ENCODE measurements at places on chromosomes 7 and 10.

GRCh38 chr7:45080958-45081669, 7.7 kb downstream of the NACAD start:
- no peak for DNase-seq

- DNase-seq = no peak
Observed at GRCh38 chr10:130425881-130426435, 289.8 kb downstream of the GLRX3 start.

GRCh38 chr10:44287408-44287807, 97.5 kb downstream of the CXCL12 start:
- DNase-seq = no peak

- DNase-seq = peak; percentile 77
Observed at GRCh38 chr10:62805231-62806099, 945 bp downstream of the ADO start.

DNA sequence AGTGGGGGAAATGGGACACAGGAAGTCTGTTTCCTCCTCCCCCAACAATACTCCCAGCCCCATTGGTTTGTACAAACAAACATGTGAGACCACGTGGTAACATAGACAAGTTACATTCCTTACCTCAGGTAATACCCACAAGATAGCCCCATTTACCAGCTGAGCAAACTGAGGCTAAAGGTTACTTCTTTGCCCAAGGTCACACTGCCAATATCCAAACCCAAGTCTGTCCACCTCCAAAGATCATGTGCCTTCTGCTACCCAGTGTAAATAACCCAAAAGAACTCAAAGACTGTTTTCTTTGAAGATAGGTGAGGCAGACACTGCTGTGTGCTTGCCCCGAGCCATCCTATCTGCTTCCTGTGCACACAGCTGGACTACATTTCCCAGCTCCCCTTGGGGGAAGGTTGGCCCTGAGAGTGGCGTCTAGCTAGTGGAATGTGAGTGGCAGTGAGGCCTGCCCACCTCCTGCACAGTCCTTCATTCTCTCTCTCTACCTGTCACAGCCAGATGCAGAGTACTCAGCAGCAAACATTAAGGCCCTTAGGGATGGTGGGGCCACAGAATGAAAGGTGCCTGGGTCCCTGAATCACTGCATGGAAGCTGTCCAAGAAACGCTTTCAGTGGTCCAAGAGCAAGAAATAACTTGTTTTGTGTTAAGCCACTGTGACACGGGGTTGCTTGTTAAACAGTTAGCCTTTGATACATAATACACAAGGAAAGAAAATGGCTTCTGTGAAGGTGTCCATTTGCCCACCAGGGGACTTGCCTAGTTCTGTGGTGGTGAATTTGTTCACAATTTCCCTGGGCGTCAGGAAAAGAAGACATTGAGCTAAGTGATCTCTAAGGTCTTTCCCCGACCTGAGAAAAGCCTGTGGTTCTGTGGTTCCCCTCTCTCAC, 257.7 kb upstream of the NFE2L3 start:
- no peak for DNase-seq

DNA sequence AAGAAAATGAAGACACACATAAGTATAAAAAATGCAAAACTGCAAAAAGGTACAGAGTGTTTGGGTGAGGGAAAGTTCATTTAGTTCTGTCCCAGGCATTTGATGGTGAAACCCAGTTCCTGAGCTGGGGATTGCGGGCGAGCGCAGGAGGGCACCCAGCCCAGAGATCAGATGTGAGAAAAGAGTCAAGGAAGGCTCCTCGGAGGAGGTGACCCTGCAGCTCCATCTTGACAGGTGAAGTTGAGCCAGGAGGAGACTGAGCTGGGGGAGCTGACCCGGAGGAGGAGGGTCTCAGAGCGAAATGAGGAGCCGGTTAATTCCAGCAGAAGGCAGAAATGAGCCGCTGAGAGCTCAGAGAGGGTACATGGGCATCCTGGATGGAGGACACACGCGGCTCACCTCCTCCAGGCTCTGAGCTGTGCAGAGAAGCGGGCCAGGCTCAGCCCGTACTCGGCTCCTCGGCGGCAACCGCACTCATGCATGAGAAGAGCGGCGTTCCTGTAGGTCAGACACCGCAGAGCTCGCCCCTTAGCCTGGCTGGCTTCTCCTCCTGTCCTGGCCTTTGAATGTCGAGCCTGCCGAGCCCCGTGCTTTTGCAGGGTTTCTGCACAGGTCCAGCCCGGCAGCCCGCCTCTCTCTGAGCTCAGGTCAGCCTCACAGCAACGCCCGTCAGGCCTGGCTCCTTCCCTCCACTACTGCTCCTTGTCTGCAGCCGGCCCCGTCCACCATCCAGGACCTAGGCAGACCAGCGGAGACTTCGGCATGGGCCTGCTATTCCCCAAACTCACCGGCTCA, 9.5 kb upstream of the RAMP3 start:
- no peak for DNase-seq

DNA sequence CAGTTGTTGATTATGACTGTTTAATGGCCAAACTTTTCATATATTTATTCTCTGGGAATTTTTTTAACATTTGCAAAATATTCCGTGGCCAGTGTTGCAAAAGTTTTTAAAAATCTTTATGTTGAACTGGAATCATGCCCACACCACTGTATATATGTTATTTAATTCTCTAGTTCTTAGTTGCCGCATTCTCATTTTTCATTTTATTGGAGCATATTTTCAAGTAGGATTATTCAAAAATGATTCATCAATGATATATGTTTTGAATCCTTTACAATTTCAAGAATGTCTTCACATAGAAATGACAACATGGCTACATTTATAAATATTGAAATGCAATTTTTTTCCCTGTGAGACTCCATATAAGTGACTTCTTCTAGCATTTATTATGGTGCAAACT, 188.6 kb upstream of the LRRTM3 start:
- DNase-seq = no peak

DNA sequence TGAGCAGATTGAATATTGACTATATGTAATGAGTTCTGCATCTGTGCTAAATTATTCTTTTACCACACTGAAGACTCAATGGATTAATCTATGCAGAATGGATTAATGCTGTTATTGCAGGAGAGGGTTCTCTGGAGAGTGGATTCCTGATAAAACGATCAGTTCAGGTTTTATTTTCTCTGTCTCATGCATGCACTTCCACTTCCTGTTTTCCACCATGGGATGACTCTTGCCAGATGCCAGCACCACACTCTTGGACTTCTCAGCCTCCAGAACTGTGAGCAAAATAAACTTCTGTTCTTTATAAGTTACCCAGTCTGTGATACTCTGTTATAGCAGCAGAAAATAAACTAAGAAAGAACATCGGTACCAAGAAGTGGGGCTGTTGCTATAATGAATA, 207.5 kb downstream of the KCND2 start:
- no peak for DNase-seq

DNA sequence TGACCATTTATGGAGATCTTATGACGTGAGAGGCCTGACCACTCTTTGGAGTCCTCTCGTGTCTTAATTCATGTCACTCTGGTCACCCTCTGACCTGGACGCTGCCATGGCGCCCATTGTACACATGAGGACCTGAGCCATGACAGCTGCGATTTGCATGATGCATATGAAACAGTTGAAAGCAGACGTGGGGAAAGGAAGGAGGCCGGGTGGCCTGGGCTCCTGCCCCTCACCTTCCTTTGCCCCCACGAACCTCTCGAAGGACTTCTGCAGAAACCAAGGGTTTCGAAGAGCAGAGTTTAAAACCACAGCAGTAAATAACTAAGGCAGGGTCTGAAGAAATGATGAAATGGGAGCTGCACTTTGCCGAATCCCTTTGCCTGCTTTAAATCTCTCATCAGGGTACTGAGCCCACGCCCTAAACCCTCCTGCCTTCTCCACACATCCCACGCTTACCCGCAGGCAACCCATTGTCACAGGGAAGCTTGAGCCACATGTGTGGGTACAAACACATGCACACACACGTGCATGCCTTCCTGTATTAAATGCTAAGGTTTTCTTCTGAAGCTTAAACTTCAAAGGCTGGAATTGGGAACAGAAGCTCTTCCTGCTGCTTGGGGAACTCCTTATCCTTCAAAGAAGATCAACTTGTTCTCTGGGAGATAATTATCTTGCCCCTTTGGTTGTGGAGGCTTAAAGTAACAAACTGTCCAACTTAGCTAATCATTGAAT, 11.7 kb upstream of the CALML3 start:
- no peak for DNase-seq

DNA sequence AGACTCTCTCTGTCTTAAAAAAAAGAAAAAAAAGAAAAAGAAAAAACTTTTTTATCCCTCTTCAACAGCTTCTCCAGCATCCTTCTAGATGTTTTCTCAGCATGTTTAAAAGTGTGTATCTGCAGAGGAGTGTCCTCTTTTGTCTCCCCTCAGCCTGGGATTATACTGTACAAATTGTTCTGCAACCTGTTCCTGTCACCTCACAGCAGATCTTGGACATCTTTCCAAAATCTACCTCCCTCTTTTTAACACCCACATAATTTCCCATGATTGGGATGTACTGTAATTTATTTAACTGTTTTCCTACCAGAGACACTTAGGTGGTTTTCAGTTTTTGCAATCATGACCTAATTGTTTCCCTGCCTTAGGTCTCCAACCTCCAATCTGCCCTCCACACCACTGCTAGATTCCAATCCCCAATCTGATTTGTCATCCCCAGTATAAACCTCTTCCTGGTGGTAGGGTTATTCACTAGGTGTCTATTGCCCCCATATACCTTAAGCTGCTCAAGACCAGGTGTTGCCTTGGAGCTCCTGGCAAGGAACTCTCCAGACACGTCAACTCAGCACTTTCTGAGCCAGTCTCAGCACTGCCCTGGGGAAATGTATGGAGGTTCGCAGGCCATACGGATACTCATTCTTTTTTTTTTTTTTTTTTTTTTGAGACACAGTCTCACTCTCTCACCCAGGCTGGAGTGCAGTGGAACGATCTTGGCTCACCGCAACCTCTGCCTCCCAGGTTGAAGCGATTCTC, 17.6 kb upstream of the DDIT4 start:
- no peak for DNase-seq

Measured in amygdala (tissue), 56 donors.